ENCODE measurements at places on chromosomes 12 and 14.

- no peak for DNase-seq
Observed at GRCh38 chr14:70181276-70181675, 7.5 kb downstream of the SLC8A3 start.

GRCh38 chr14:77843195-77843594 lies 43.3 kb downstream of the ADCK1 start:
- no peak for DNase-seq

- no peak for DNase-seq
Observed at GRCh38 chr12:2583091-2583497, 211.7 kb upstream of the FKBP4 start.

- no peak for DNase-seq
Observed at GRCh38 chr12:120928864-120929652, 24.9 kb upstream of the SPPL3 start.

- no peak for DNase-seq
Observed at GRCh38 chr14:73762375-73762822, 48.2 kb upstream of the PNMA1 start.
